Epithelial cell of proximal tubule (primary cell): ENCODE measurements at places on chromosomes 12 and 14. TPM values are rescaled to one million over a fixed set of nuclear protein-coding genes. Genes with fewer than 3 reads are reported as not detected.

DNA sequence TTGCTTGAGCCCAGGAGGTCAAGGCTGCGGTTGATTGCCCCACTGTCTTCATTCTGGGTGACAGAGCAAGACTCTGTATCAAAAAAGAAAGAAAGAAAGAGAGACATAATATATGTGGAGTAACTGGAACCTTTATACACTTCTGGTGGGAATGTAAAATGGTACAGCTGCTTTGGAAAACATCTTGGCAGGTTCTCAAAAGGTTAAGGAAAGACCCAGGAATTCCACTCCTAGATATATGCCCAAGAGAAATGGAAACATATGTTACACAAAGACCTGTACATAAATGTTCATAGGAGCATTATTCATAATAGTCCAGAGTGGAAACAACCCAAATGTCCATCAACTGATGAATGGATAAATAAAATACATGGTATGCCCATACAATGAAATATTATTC, 7.2 kb downstream of the RBMS2 start:
- DNase-seq: no peak

GRCh38 chr12:109910254-109910968, 10.3 kb downstream of the TCHP start:
- DNase-seq: no peak

GRCh38 chr14:101972126-101972866, 7.9 kb downstream of the DYNC1H1 start:
- DNase-seq: peak; percentile 94

DNA sequence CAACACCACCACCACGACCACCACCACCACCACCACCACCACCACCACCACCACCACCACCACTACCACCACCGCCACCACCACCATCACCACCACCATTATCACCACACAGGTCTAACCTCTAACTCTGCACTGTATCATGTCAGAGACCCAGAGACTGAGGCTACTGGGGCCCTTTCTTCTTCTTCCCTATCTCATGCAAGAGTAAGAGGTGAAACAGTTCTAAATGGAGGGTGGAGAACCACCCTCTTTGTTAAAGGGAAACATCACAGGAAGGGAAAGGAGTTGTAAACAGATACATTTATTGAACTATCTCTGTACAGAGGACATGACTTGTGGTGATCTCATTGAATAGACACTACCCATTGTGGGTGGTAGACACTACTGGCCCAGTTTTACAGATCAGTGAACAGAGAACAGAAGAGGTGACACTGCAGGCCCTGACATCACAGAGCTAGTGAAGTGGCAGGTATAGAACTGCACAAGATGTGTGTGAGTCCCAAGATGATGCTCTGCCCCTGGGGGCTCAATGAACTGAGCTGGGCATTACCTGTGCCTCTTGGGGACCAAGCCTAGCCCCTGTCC, 91.6 kb downstream of the FOXN3 start:
- no peak for DNase-seq

DNA sequence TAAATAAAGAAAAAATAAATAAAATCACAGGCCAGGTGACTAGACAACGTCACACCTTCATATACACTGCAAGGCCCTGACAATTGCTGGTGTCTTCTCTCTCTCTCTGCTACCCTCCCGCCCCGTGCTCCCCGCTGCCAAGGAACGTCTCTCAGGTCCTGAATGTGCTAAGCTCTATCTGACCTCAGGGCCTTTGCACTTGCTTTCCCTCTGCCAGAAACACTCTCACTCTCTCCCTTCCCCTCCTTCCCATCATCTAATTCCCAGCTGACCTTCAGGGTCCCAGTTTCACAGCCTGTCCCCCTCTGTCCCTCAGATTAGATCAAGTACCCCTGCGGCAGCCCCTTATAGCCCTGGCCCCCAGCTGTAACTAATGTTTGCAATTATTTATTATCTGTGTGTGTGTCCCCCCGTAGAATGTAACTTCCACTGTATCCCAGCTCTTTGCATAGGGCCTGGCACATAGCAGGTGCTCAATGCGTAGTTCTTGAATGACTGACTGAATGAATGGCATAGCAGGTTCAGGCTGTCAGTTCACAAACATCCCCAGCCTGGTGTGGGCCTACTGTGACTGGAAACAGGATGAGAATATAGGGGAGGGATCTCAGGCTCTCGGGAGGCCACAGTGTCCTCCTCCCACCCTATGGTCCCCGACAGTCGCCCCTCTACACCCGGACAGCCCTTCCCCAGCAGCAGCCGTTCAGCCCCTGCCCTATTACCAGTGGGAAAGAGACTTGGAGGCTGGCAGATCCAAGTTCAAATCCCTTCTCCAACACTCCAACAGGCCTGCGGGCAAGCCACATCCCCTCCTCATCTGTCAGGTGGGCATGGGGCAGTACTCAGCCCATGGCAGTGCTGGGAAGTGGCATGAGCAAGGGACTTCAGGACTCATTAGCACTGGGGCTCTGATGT, 6.6 kb downstream of the BEGAIN start:
- no peak for DNase-seq

GRCh38 chr14:24145690-24146452, 539 bp downstream of the PSME2 start:
- no peak for DNase-seq

DNA sequence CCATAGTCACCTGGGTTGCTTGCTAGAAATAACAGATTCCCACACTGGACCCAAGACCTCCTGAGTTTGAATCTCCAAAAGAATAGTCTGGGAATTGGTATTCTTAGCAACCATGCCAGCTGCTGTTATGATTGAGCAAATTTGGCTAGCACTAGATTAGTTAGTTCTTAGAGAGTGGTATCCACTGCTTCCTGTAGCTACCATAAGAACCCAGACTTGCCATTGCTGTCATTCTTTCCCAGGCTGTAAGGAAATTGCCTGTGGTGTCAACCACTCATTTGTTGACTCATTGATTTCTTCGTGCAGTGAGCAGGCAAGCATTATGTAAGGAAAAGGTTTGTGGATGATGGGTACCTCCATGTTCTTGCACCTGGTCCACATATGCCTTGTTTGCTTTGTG, 201.8 kb upstream of the RGS6 start:
- no peak for DNase-seq

IFNG-AS1 gene
- total RNA-seq: not detected in 2 replicates

MAP1LC3B2 gene
- 0.29 TPM in 1 of 2 replicates, not detected in the other for total RNA-seq

TMEM121 gene
- total RNA-seq: 3.5 and 5.6 TPM in 2 replicates

SOAT2 gene
- total RNA-seq: not detected in 2 replicates
